ENCODE measurements at places on chromosomes 16 and 17.
A peak's percentile ranks its signal among the peaks of the same experiment; 100 is the strongest.

DNA sequence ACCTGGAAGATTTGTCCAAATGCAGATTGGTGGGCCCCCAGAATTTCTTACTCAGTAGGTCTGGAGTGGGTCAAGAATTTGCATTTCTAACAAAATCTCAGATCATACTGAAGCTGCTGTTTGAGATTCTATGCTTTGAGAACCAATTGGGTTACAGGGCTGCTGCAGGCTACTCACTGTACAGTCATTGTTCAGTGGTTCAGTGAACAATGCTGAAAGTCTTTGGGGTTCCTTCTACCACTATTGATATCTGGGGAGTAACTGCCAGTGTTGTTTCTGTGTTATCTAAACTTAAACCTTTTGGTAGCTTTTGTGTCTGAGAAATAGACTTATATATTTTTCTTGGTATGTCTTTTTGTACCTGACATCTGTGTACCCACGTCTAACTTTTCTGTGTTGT, 187.5 kb downstream of the TANC2 start:
- DNase-seq, result no peak

- no peak for DNase-seq
Measured at GRCh38 chr16:57270221-57271062, 14.0 kb downstream of the PLLP start.

- no peak for DNase-seq
Measured at GRCh38 chr17:62162898-62163297, 97.8 kb upstream of the MED13 start.

DNA sequence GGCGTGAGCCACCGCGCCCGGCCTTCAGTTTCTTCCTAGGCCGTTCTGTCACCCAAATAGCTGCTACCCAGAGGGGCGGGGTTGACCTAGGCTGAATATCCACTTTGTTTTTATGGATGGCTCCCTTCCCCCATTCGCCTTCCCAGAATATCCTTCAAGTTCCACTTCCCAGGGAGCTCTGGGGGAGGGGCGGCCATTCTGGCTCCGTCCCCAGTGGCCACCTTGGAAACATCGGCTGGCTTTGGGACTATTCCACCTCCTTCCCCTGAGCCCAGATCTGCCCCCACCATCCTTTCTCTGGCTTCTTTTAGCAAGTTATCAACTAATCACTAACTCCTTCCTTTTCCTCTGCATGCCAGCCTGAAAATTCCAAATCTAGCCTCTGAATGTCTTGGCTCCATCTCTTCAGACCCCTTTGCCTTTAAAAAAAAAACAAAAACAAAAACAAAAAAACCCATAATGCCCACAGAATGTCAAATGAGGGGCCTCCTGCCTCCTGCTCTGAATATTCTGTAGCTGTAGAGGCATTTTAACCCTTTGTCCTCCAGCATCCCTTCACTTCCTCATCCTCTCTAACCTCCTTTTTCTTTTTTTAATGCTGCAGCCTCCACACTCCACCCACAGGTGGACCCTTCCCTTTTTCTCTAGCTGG, 6.4 kb downstream of the ATP1B2 start:
- DNase-seq, result no peak

- no peak for DNase-seq
Measured at GRCh38 chr17:30368912-30369720, 9.6 kb upstream of the CPD start.

- peak; percentile 3 for DNase-seq
Measured at GRCh38 chr16:57648581-57649442, 19.3 kb upstream of the ADGRG3 start.

DNA sequence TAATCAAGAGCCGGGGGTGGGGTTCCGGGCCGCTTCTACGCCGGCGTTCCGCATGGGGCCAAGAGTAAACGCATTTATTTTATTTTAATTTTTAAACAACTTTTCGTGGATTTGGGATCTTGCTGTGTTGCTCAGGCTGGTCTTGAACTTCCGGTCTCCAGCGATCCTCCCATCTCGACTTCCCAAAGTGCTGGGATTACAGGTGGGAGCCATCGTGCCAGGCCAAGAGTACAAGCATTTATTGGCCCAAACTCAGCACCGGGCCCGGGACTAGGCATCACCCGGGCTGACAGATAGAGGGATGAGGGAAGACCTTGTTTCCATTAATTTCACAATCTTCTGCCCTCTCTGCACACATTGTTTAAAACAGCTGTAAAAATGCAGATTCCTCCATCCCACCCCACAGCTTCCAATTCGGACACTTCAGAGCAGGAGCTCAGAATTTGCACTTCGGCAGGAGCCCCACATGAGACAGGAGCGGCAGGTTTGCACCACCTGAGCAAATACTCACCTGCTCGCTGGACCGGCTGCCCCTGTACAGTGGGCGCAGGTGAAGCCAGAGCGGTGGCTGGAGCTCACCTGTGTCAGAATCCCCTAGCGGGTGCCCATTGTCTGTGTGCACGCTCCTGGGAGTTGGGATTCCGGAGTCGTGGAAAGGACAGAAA, 663 bp upstream of the GINS2 start:
- peak; percentile 22 for DNase-seq

- DNase-seq, result no peak
Measured at GRCh38 chr16:12081048-12081404, 104.5 kb downstream of the SNX29 start.

DNA sequence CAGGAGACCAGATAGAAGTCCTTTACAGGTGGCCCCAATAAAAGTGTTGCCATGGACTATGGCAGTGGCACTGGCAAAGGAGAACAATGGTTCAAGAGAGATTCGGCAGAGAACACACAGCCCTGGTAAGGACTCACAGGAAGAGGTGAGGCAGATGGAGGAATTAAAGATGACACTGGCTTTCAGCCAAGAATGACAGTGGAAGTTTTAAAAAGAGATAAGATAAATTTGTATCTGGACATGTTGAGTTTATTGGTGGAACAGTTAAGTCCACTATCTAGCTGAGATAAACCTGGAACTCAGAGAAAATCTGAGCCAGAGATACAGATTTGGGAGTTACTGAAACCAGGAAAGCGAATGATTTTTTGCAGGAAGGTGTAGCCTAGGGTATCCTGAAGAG, 20.1 kb downstream of the CMC2 start:
- no peak for DNase-seq

GRCh38 chr17:62630365-62631085, 3.1 kb downstream of the MRC2 start:
- DNase-seq, result no peak

DNA sequence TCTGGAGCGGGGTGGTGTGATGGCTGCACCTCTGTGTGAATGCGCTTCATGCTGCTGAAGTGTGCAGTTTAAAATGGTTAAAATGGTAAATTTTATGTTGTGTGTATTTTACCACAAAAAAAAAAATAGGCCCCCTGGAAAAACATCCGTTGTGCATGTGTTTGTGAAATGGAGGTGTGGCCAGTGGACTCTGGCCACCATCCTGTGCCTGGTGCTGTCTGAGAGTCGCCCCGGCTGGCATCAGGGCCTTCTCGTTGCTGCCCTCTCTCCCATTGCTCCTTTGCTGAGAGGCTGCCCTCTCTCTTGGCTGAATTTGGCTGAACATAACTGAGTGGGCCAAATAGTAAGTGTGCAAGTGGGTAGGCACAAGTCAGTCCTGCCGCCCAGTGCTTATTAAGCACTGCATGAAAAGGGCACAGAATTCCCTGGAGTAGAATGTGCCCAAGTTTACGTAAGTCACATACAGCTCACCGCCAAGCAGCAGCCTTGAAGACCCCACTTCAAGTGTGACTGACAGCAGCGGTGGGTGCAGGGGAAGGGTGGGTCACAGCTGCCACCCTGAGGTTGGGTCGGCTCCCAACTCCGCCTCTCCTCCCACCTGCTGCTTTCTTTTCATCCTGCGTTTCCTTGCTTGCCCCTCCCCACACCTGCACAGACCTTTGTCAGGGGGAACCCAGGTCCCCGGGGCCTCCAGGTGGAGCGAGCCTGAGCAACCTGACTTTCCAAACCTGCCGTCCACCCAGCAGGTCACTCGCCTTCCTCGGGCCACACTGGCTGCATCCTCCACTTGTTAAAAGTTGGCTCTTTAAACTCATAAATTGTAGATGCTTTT, 46.8 kb downstream of the FOXK2 start:
- no peak for DNase-seq

- DNase-seq, result peak; percentile 62
Measured at GRCh38 chr17:57356153-57356718, 99.9 kb downstream of the MSI2 start.

DNA sequence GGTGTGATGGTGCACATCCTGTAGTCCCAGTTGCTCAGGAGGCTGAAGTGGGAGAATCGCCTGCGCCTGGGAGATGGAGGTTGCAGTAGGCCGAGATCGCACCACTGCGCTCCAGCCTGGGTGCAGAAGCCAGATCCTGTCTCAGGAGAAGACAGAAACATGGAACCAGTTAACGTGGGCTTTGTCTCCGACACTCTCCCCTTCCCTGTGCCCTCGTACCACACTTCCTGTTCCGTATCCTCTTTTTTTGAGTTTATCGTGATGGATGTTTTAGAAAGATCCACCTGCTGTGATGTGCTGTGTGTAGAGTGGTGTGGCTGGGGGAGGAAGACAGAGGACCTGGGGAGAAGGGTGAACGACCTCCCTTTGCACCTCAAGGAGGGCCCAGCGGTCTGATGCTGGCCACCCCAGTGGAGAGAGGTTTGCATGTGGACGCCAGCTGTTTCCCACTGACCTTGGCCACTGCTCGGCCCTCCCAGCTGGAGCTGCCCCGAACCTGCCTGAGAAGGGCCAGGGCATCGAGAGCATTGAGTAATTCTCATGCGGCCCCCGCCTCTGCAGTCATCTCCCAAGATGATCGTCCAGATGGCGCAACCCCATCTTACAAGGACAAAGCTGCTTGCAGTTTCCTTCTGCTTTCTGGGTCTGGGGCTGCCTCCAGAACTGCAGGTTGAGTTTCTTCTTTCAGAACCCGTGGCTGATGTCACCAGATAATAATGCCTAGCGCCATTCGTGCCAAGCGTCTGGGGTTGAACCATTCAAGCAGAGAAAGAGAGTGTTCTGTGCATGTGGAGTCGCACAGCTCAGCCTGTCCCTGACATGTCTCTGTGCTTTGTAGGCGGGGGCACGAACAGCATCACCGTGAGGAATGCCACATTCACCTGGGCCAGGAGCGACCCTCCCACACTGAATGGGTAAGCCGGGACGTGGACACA, 126.3 kb downstream of the ABCC1 start:
- DNase-seq, result no peak

DNA sequence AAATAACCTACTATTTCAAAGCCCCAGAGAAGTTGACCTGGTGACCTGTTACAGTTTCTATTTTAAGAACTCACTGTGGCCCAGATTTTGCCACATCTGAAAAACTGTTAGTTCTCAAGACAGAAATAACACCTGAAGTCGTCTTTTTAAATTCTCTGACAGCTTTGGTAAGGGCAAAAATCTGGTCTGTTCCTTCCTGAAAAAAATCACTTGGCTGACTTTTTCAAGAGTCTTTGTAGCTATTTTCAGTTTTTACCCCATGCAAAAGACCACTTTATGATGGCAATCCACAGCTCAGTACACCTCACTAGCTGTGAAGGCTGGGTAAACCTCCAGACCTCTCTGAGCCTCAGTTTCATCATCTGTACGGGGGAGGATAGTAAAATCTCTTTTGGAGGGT, 60.7 kb upstream of the SREBF1 start:
- DNase-seq, result no peak

GRCh38 chr17:82050761-82051641, 610 bp downstream of the RFNG start:
- no peak for DNase-seq

- no peak for DNase-seq
Measured at GRCh38 chr16:87317750-87318644, 805 bp upstream of the C16orf95 start.

DNA sequence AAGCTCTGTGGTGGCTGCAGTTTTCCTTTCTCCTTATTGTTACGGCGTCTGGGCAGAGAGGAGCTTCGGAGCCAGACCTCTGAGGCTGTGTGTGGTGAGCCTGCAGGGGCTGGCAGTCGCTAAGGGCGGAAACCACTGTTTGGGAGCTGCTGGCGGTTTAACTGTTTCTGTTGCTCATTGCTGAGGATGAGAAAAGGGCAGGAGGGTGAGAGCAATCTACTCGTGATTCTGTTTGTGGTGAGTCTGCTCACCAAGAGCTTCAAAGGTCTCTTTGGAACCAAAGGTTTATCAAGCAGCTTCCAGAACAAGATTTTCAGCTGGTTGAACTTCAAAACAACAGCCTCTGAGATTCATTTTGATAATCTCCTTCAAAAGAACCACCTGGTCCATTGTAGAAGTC, 143.9 kb downstream of the ANKFN1 start:
- no peak for DNase-seq

- DNase-seq, result no peak
Measured at GRCh38 chr17:1298606-1299005, 19.1 kb downstream of the TRARG1 start.
